Globus pallidus (tissue), 1 donor: ENCODE measurements at places on chromosomes 7 and 10.

- no peak for DNase-seq
Observed at GRCh38 chr7:13984831-13985685, 4.4 kb downstream of the ETV1 start.

GRCh38 chr7:99685129-99685758, 5.4 kb upstream of the CYP3A5 start:
- no peak for DNase-seq

DNA sequence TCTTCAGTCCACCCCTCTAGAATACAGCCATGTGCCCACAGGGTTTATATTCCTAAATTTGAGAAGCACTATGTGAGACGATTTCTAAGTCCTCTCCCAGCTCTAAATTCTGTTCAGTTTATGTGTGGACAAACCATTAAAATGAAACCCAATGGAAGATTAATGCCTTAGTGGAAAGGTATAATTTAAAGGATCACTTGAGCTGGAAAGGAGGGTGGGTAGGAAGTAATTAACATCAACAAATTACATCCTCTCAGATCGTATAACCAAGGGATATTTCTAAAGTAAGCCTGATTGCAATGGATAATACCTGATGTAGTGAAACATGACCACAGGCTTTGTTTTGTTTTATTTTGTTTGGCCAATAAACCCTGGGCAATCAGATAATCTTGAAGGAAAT, 511.0 kb upstream of the COBL start:
- no peak for DNase-seq

DNA sequence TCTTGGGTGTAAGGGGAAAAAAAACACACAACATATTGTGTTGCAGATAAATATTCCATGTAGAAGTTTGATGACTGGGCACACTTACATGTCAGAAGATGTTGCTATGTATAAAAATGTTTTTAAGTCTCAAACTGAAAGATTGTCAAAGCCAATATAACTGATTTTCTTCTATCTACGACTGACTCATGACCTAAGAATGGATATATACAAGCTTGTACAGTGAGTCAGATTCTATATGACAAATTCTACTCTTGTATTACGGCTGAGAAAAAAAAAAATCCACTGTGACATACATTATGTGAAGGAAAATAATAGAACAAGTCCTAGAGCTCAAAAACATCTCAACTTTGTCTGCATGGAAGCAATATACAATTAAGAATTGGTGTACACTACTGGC, 343.0 kb upstream of the PCDH15 start:
- no peak for DNase-seq

DNA sequence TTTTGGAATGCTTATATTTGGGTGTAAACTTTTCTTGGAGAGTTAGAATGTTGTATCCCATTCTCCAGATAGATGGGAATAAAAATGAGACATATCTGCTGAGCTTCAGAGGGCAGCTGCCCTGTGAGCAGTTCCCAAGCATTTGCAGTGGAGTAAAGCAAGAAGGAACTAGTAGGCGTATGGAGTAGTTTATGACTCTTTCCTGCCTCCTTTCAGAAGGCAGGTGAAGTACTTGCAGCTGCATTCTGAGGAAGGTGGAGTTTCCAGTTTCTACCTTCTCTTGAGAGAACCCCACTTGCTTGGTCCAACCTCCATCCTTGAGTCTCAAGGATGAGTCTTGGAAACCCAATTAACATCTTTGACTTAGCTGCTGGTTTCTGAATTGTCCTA, 563.6 kb downstream of the LRMDA start:
- DNase-seq = no peak

- no peak for DNase-seq
Observed at GRCh38 chr10:121613456-121613855, 15.2 kb upstream of the FGFR2 start.

GRCh38 chr7:114890561-114890960, 31.3 kb upstream of the MDFIC start:
- no peak for DNase-seq

DNA sequence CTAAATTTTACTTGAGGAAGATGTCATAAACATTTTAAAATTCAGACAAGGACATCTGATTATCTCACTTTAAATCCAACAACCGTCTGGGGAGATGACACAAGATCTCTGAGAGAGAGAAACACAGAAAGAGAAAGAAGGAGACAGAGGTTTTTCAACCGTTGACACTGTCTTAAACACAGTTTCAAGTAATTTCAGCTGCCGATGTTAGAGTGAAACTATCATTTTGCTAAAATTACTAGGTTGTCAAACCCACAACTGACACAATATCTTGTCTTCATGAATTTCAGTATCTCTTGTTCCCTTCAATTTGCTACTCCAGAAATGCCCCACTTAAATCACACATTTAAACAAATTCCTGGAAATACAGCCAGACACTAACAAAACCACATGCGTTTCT, 174.8 kb downstream of the RAPGEF5 start:
- DNase-seq = no peak

- DNase-seq = no peak
Observed at GRCh38 chr10:60820093-60820754, 41.9 kb downstream of the CDK1 start.

GRCh38 chr7:157690833-157691585, 354.2 kb downstream of the DNAJB6 start:
- peak; percentile 83 for DNase-seq

- DNase-seq = no peak
Observed at GRCh38 chr7:76514926-76515771, 4.8 kb downstream of the UPK3B start.

DNA sequence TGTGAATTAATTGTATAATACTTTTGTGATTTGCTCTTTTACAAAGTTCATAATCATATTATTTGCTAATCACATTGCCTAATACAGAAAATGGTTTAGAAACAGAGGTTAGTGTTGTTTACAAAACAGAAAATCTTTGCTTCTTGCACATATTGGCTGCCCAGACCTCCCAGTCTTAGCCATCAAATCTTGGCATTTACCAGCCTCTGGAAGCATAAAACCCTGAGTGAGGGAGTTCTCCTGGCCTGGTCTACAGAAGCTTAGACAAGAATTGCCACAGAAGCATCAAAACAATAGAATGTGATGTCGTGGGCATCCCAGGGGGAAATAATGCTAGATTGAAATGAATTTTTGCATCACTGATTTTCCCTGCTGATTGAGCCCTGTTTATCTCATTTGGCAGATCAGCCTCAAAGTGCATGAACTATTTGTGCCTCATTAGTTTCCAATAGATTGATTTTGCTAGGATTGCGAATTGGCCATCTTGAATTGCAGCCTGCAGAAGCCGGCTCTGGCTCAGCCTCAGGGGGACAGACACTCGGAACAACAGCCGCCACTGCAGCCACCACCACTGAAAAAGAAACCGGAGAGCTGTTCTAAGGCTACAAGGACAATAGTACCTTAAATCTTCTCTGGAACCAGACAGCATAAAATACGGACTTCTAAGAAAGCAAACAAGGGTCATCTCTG, 11.1 kb upstream of the SORBS1 start:
- no peak for DNase-seq

GRCh38 chr7:105837765-105838626, 38.4 kb downstream of the ATXN7L1 start:
- peak; percentile 42 for DNase-seq

GRCh38 chr10:91247360-91248111, 27.1 kb downstream of the PCGF5 start:
- peak; percentile 20 for DNase-seq

- no peak for DNase-seq
Observed at GRCh38 chr7:5553298-5553877, 129.8 kb upstream of the TNRC18 start.

- DNase-seq = no peak
Observed at GRCh38 chr7:1270181-1270580, 37.5 kb downstream of the UNCX start.

- peak; percentile 2 for DNase-seq
Observed at GRCh38 chr10:58477122-58477521, 35.5 kb upstream of the BICC1 start.

DNA sequence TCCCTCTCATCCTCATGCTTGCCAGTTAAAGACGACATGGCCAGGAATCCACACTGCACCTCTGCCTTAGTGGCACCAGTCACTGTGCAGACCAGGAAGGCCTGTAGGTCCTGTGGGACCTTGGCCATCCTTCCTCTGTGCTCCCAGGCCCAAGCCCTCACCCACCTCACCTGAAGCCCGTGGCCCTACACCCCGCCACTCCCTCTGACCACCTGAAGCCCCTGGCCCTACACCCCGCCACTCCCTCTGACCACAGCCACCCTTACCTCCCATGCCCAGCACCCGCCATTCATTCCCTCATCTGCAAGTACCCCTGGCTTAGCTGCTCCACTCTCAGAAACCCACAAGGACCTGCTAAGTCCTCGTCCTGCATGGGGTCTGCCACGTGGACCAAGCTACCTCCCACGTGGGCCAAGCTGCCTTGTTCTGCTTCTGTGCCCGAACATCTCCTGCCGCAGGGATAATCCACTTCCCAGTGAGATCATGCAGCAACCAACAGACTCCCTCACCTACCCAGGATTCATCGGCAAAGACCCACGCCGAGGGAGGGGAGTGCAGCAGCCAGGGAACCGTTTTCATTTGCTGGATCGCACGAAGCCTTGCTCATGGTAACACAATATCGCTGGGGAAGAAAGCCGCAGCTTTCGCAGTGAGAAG, 151.2 kb downstream of the TCERG1L start:
- DNase-seq = no peak

DNA sequence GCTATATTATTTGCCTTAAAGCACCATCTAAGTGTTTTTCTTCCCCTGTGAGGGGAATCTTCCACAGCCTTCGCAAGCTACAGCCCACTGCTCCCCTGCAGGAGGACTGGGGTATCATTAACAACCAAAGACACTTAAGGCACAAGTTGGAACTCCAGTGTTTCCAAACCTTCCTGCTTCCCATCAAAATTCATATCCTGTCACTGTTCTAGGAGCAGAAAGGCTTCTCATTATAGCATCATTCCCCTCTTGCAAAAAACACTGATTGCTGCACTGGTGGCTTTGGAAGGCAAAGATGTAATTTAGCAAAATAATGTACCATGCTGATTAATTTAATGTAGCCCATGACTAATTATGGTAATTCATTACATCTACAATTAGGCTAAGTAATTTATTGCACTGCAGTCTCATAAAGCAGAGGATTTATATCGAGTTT, 207.2 kb downstream of the SKAP2 start:
- no peak for DNase-seq

DNA sequence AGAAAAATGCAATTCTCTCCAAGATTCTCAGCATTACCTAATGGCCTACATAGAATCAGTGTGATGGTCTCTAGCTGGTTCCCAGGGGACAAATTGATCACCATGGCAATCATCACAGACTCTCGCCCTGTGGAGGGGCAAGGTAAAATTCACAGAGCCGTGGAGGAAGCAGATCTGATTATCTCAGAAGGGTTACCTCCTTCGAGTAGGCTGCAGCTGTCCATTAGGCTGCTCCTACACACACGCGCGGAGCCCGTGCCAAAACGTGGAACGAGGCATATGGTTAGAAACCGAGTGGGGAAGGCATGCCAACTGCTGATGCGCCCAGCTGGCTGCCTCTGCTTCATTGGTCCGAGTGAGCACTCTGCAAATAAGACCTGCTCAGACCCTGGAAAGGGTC, 52.8 kb upstream of the PTER start:
- no peak for DNase-seq

- peak; percentile 16 for DNase-seq
Observed at GRCh38 chr7:24786941-24787340, 29.7 kb upstream of the GSDME start.

- DNase-seq = peak; percentile 47
Observed at GRCh38 chr7:85023066-85023712, 163.7 kb downstream of the SEMA3D start.

DNA sequence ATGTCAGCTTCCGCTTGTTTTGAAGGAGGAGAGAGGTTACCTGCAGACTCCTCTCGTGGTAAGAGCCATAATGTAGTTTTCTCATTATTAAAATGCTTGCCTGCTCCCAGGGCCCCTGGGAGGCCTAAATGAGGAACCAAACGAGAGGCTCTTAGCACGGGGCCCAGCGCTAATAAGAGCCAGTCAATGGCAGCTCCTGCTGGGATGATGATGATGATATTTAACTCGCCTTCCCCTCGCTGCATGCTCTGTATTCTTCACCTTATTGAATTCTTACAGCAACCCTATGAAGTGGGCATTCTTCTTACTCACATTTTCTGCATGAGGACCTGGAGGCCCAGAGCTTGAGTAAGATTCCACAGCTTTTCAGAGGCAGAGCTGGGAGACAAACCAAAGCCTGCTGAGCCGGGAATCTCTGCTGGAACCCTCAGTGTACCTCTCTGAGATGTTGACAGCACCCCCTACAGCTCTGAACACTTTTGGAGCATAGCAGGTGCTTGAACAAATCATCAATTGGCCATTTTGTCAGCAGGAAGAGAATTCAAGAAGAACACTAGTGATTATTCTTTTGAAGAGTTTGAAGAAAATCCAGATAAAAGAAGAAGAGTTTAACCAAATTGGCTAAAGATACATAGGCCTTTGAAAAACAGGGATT, 93.1 kb upstream of the HABP2 start:
- DNase-seq = no peak

DNA sequence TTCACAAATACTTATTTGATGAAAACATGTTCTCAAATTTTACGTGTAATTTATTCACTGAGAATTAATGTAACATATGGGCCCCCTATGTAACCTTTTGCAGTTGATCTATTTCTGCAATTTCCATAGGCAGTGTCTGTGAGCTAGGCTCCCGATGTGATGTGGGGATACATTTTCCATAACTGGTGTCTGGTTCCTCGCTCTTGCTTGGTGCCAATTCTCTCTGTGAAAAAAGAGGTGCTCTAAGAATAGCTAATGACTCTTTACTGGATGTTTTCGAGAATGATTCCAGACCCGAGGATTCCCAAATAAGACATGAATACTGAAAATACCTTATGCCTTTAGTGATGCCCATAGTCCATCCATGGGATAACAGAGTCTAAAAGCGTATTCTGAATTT, 286.7 kb upstream of the FZD8 start:
- DNase-seq = no peak

DNA sequence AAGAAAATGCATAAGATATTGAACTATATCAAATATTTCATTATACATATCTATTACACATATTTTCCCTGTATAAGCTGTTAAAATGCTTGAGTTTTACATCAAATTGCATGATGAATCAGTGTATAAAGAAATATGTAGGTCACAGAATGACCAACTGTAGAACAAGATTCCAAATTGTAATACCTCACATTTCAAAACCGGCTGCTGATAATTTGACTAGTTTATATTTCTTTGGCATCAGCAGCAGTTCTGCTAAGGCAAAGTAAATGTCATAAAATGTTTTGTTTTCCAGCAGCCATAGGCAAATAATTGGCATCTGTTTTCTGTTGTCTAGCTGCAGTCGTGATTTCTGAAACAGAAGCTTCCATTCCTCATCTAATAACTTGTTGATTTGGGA, 633.9 kb downstream of the ARL4A start:
- DNase-seq = no peak

DNA sequence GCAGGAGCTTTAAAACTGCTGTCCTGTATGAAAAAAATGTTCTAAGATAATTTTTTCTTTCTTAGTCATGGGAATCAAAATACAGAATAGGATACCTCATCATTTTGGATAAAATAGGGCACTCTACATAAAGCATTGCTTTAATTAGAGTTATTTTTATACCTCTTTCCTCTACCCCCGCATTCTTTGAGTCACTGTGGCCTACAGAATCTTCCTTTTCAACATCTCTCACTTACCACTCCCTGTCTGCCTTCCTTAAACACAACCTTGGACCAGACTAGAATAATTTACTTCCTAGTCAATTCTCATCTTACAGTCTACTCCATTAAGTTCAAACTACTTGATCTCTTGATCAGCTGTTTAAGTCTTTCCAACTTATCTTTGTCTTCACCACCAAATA, 462.3 kb downstream of the PHTF2 start:
- DNase-seq = no peak

- DNase-seq = peak; percentile 58
Observed at GRCh38 chr7:135801045-135801693, 52.6 kb upstream of the FAM180A start.

GRCh38 chr7:67391168-67391567, 394.5 kb downstream of the TYW1 start:
- no peak for DNase-seq
